Kidney epithelial cell (primary cell): ENCODE measurements at places on chromosomes 2 and 18.
A peak's percentile ranks its signal among the peaks of the same experiment; 100 is the strongest.

DNA sequence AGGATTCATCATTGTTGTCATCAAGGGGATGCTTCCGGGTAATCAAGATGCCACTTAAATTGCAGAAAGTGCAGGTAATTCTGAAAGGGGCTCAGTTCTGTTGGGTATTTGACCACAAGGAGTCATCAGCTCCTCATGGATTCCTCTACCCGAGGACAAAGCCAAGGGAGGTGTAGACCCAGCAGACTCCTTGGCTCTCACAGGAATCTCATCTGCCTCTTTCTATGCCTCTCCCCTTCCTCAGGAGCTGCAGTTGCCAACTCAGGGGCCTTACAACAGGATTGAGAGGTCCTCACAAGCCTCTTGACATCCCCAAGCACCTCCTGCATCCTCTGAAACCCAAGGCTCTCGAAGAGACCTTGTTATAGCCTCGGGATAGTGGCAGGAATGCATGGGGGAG lies 44.0 kb downstream of the ITGB6 start:
- DNase-seq, result no peak

- no peak for DNase-seq
These were observed 1.5 kb downstream of the ARPC2 start for GRCh38 chr2:218218268-218219185.

GRCh38 chr2:101253013-101253702 lies 472 bp downstream of the CNOT11 start:
- DNase-seq, result no peak

- DNase-seq, result no peak
These were observed 453.0 kb downstream of the GALR1 start for GRCh38 chr18:77702686-77703085.

GRCh38 chr2:41828052-41828643 lies 219.7 kb upstream of the PKDCC start:
- peak; percentile 29 for DNase-seq

- no peak for DNase-seq
These were observed 133.7 kb downstream of the ATL2 start for GRCh38 chr2:38243186-38243880.

DNA sequence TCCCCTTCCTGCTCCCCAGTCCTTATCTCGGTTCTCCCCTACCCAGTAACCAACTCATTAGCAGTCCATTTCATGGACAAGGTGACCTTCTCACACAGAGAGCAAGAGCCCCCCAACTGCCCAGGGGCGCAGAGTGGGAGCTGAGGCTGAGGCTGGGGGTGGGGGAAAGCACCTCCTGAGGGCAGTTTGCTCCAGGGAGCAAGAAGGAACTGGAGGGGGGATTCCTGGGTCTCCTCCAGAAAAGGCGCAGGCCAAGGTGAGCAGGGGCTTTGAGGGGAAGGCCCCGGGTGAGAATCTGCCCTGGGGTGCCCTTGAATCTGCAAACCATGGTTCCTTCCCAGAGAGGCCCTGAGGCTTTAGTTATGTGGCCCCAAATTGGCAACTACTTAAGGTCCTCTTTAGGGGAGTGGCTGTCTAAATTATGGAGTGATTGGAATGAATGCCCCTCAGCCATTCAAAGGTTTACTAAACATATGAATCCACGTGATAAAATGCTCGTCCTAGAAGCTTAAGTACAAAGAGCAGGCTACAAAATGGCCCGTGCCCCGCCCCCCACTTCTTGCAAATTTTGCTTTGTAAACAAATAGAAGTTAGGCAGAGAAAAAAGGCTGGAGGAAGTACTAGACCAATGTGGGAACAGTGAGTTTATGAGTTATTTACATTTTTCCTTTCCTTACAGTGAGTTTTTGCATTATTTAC lies 123.5 kb upstream of the HS6ST1 start:
- no peak for DNase-seq

GRCh38 chr2:174085781-174086180 lies 120.6 kb upstream of the SP3 start:
- no peak for DNase-seq

- DNase-seq, result no peak
These were observed 19.7 kb upstream of the RNF125 start for GRCh38 chr18:31998880-31999412.

GRCh38 chr2:62084801-62085200 lies 111.1 kb upstream of the B3GNT2 start:
- DNase-seq, result no peak

- no peak for DNase-seq
These were observed 54.3 kb downstream of the AQP12A start for GRCh38 chr2:240745962-240746361.

DNA sequence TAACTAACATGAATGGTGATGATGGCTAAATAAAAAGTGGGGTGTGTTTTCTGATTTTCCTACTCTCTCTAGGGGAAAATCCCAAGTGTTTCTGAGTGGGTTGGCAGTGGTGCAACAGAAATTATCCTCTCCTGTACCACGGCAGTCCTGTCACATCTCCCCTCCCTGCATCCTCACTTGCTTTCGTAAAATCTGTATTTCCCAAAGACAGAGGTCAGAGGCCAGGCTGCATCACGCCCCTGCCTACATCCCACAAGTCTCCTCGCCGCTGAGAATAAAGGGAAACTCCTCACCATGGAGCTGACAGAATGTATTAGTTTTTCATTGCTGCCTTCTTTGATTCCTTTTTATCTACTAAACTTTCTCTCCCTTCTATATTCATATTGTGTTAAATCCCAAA lies 13.1 kb downstream of the FBLN7 start:
- DNase-seq, result no peak

GRCh38 chr18:12041561-12041960 lies 52.1 kb upstream of the ANKRD62 start:
- DNase-seq, result peak; percentile 91

- no peak for DNase-seq
These were observed 116.2 kb downstream of the USP34 start for GRCh38 chr2:61354543-61355197.

- DNase-seq, result no peak
These were observed 33.3 kb downstream of the DOCK10 start for GRCh38 chr2:225008935-225009334.
